ENCODE measurements at places on chromosomes 3 and 15.

DNA sequence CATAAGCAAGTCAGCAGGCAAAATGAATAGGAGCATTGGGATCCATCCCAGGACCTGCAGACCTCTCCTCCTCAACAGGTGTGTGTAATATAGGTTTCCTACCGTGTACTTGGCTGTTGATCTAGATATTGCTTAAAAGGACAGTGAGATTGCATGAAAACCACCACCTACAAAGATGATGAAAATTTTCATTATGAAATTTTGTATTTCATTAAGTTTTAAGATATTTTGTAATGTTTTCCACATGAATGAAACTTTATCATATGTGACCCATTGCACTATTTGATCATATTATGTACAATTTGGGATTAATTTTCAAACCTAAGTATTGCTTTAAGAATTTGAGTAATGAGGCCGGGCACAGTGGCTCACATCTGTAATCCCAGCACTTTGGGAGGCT, 94.3 kb upstream of the TRPM1 start:
- DNase-seq: peak; percentile 14

DNA sequence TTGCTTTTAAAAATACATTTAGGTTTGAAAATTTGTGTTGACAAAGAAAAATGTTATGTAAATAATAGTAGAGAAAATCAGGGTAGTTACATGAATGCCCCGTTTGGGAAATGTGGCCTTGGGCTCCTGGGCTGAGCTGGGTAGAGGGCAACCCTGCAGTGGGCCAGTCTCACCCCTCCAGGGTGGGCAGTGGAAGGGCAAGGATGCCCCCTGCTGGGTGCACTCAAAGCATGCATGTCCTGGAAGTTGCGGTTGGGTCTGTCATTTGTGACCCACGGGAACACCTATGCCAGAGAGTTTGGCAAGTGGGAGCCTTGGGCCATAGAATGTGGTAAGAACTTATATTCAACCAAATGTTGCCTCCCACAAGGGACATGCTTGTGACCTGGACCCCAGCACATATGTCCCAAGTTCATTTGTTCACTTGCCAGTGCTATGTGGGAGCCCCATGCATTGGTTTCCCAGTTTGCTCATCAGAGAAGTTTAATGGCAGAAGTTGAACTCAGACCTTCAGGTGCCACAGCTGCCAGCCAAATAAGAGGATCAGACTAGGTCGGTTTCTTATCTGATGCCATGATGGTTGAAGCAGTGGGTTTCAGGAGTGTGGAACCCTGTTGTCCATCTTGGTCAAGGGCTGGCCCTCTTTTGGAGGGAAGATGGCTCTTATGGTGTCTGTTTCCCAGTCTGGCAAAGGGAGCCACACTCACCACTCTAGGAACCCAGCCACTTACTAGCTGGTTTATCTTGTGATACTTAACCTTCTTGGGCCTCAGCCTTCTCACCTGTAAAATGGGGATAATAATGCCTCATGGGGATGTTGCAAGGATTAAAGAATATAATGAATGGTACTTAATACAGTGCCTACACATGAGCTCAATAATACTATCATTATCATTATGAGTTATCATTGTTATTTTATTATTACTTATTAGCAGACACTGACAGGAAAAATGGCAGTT, 2.5 kb upstream of the PLCB2 start:
- peak; percentile 83 for DNase-seq

DNA sequence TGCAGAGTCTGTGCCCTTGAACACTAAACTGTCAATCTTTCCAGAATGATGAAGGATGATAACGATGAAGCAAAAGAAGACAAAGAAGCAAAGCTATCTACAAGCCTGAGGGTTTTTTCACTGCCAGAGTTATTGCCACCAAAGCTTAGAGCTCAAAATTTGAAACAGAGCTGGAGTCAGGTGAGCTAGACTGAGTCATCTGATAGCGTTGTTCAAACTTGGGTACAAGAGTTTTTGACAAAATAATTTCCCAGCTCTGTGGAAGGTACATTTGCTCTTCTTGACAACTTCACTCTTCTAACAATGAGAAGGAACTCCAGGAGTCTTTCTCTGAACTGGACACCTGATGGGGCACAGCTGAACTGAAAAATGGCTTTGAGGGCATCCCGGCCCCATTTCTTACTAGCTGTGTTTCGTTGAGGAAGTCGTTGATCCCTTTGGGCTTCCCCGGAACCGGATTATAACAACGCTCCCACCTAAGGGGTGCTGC, 715 bp downstream of the MCCC1 start:
- DNase-seq: no peak

- no peak for DNase-seq
Observed at GRCh38 chr15:85361323-85361722, 19.1 kb upstream of the AKAP13 start.

- peak; percentile 67 for DNase-seq
Observed at GRCh38 chr3:102163039-102163817, 271.6 kb upstream of the ZPLD1 start.

DNA sequence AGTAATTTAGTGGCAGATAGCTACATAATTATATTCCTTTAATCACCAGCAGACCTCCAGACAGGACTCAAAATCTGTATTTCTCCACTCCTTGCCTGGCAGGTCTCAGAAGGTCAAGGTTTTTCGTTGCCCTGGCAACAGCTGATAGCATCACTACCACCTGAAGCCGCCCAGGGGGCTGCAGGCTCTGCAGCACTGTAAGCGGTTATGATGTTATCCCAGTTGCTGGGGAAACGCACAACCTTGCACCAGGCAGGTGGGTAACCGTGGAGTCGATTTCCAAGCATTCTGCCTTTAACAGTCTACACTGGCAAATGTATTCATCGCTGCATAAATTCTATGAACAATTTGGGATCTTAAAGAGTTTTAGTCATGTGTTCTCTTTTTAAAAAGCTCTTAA, 756.3 kb downstream of the NTRK3 start:
- DNase-seq: no peak

DNA sequence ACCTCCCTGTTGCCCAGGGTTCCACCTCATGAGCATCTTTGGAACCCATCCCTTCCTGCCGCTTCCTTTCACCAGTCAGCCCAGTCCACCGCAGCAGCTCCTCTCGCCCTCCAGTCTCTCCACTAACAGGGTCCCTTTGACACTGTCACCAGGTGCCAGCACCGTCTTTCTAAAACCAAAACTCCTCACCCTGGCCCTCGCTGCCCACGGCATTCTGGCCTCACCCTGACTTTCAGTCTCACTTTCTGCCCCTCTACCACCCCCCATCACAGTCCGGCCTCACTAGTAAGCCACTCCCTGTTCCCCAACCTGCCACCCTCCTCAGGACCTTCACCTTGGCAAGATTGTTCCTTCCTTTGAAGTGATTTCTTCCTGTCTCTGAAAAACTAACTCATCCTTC, 4.2 kb downstream of the PPCDC start:
- no peak for DNase-seq

DNA sequence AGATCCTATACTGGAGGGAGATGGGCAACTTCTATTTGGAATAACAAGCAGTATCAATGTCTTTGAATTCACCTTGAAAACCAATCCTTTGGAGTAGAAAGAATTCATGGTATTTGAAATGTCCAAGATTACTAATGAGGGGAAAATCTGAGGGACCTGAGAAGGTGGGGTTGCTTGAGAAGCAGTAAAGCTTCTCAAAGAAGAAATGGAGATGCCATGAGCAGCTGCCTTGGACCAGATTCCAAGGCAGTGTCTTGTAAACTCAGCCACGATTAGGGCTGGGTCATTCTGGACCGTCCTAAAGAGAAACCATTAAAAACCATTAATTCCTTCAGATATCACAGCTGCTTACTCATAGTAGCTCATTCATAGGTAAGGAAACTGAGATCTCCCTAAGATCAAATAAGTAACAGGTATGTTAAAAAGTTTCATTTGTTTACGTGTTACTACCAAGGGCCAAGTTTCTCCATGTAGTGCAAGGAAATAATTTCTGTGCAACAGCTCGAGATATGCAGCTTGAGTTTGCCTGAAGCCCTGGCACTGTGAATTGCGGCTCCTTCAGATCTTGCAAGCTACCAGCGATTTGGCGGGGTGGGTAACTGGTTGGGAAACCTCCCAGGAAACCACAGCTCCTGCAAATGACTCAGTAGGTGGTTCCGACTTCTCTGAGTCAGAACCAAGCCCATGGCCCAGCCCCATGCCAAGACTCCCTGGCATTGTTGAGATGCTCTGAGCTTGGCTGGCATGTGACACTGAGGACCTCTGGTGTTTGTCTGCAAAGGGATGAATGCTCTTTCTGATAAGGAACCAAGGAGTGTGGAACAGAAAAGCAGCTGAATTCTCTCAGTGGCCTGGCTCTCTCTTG, 296.8 kb downstream of the RORA start:
- DNase-seq: no peak

GRCh38 chr3:150877303-150877702, 27.9 kb downstream of the MINDY4B start:
- DNase-seq: no peak

- DNase-seq: no peak
Observed at GRCh38 chr15:33125894-33126537, 68.5 kb downstream of the FMN1 start.

All from NCI-H82 (cell line).